T1000 (cell line): ENCODE measurements at places on chromosomes 4 and X.

DNA sequence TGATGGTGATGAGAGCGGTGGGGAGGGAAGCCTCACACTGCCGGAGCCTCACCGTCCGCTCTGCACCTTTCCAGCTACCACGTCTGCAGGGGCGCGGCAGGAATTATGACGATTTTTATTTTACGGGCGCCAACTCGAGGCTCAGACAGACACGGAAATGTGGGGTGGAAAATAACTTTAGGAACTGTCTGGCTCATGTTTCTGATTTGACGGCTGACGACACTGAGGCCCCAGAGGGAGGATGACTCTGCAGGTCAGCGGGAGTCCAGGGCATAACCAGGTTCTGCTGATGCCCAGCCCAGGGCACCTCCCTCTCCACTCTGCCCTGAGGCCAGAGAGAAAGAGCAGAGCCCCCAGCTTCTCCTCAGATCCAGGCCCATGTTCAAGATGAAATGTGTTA lies 43.9 kb downstream of the C4orf50 start:
- DNase-seq, result no peak

- DNase-seq, result no peak
Measured at GRCh38 chr4:11423465-11423864, 5.2 kb downstream of the HS3ST1 start.

- DNase-seq, result no peak
Measured at GRCh38 chr4:108561116-108561515, 59.3 kb upstream of the RPL34 start.

- peak; percentile 13 for DNase-seq
Measured at GRCh38 chrX:11953615-11954014, 184.7 kb upstream of the FRMPD4 start.

GRCh38 chr4:121860121-121860520 lies 10.2 kb downstream of the BBS7 start:
- no peak for DNase-seq
